ENCODE measurements at places on chromosomes 12 and 14.

DNA sequence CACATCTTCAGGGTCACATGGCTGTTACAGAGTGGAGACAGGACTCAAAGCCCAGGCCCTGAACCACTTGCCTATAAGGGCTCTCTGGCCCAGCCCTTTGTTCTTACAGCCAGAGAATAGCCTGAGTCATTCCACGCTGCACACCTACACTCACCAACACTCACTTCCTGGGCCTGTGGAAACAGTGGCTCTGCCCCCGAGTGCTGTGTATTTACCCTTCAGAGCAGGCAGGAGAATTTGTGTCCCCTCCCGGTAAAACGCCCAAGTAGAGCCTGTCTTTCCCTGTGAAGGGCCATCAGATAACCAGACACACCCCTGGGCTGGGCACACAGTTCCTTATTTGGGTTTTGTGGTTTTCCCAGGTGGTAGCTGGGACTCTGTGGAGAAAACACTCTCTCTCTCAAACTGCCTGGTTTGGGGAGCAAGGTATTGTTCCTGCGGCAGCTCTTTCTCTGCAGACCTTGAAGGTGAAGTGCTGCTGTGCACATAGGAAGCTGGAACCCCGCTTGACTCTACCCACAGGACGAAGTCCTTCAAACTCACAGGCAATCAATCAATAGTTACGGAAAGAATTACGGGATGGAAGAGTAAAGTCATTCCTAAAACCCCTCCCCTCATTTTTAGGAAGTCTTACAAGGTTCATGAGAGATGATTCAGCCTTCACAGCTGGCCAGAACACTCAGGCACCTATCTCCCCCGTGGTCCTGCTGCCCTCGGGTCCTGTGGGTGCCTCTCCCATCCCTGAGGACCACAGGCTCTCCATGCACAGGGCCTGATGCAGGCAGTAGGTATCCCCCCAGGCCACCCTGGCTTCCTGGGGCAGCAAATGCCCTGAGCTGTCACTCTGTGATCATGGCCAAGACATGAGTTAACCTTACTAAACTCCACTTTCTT is 20.3 kb downstream of the FIGNL2 start:
- DNase-seq: peak; percentile 16

DNA sequence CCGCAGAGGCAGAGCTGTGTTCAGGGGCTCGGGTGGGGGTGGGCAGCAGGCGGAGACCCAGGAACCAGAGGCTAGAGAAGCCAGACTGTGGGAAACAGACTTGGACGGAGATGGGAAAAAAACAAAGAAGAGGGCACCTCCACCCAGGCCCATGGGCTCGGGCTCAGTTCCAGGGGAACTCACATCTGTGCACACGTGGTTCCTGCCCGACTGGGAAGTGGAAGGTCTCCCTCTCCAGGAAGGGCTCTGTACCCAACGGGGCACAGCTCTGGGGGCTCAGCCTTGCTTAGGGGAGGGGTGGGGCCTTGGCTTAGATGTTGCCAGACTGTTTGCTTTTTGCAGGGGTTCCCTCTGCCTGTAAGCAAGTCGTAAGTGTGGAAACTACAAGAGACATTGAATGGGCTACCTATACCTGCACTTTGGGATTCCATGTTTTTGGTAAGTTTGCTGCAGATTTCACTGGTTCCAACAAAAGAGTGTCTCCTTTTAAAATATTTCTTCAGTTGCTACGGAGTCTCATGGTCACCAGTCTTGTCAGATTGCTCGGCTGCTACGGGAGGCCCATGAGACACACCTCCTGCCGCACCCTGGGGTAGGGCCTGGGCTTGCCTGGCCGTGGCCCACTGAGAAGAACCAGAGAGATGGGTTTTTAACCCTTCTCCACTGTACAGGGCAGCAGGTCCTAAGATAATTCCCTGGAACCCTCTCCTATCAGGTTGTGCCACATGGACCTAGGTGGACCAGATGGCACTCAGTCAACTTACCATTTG is 127.6 kb upstream of the EVL start:
- no peak for DNase-seq

DNA sequence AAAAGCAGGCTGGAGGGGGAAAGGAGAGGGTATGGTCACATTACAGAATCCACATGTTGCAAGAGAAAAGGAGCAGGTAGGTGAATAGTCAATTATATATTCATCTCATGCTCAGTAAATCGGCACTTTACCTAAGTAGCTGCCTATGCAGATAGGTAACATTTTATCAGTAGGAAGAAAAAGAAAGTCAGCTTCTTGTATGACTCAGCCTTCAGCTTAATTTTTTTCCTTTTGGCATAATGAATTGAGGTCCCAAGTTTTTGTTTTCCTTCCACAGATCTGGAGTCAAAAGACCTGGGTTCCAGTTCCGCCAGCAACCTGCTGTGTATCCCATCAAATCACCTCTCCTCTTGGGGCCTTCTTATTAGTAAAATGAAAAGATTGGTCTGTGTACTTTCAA is 6.0 kb upstream of the ACSM4 start:
- DNase-seq: no peak

- peak; percentile 35 for DNase-seq
Observed at GRCh38 chr12:27583057-27583797, 59.2 kb downstream of the PPFIBP1 start.

GRCh38 chr12:104427547-104427938 is 29.2 kb upstream of the CHST11 start:
- DNase-seq: no peak

DNA sequence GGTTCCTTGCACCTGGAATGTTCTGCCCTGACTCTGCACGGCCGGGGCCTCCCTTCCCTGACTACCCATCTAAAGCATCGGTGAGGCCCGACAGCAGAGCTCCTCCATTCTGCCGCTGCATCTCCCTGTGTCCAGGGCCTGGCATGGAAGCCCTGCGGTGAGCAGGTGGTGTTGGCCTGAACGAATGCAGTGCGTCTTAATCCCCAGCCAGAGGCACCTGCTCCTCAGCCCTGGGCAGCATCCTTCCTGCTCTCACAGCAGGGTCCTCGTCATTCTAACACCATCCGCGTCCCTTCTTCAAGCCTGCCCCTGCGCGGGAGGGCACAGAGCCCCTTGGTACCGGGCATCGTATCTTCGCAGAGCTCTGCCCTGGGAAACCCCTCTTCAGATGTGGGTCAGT is 15.4 kb downstream of the BEGAIN start:
- DNase-seq: no peak

DNA sequence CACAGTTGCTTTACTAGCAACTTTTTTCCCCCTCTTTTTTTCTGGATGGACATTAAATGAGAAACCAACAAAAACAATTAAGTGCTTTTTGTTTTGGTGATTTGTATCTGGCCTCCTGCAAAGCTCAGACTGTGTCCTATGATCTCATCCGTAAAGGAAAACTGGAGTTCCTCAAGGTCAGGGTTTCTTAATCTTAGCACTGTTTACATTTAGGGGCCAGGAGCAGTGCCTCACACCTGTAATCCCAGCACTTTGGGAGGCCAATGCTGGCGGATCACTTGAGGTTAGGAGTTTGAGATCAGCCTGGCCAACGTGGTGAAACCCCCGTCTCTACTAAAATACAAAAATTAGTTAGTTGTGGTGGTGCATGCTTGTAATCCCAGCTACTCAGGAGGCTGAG is 28.0 kb downstream of the ENTPD5 start:
- DNase-seq: peak; percentile 24

DNA sequence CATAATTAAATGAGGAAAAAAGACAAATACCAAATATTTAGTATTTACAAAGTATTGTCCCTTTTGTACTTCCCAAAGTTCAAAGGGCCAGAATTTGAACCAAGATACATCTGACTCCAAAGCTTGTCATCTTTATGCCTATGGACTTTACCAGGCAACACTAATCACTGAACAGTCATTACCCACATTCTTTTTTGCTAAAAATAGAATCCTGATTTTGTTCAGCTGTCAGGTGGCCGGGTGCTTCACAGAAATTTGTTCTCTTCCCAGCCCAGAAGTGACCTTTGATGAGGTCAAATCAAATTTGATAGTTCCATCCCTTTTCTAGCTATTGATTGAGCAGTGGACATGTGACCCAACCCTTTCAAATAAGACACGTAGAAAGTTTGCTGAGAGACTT is 121.6 kb downstream of the LLPH start:
- no peak for DNase-seq

- no peak for DNase-seq
Observed at GRCh38 chr14:20818861-20819260, 16.2 kb upstream of the RNASE1 start.

- peak; percentile 13 for DNase-seq
Observed at GRCh38 chr14:20501346-20501745, 4.0 kb upstream of the RNASE10 start.

- peak; percentile 64 for DNase-seq
Observed at GRCh38 chr14:22472935-22473854, 115.8 kb downstream of the DAD1 start.

GRCh38 chr12:66971816-66972215 is 292.9 kb upstream of the GRIP1 start:
- no peak for DNase-seq

DNA sequence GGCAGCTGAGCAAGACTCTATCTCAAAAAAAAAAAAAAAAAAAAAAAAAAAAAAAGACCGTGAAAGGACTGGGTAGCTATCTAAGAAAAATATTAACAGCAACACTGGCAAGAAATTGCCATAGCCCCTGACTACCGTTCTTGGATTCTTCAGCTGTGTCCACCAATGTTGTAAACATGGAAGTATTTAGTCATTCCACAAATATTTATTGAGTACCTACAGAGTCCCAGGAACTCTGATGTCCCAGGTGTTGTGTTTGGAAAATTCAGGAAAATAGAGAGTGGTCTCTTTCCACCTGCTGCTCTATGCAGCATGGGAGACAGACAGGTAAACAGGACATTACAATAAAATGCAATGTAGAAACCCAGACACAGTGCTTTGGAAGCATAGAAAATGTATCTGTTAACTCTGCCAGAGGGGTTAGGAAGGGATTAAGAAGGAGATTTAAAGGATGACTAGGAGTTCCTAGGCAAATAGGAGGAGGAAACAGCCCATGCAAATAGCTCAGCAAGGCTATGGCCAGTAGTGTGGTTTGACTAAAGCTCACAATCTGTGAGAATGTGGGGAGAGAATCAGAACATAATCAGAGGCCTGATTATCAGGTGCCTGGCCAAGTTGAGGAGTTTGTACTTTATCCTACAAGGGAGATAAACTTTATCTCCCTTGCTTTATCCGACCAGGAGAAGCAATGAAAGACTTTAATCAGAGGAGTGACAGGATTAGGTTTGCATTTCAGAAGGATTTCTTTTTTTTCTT is 2.1 kb upstream of the DLST start:
- peak; percentile 91 for DNase-seq

GRCh38 chr12:24554612-24555295 is 394.1 kb downstream of the BCAT1 start:
- DNase-seq: no peak

DNA sequence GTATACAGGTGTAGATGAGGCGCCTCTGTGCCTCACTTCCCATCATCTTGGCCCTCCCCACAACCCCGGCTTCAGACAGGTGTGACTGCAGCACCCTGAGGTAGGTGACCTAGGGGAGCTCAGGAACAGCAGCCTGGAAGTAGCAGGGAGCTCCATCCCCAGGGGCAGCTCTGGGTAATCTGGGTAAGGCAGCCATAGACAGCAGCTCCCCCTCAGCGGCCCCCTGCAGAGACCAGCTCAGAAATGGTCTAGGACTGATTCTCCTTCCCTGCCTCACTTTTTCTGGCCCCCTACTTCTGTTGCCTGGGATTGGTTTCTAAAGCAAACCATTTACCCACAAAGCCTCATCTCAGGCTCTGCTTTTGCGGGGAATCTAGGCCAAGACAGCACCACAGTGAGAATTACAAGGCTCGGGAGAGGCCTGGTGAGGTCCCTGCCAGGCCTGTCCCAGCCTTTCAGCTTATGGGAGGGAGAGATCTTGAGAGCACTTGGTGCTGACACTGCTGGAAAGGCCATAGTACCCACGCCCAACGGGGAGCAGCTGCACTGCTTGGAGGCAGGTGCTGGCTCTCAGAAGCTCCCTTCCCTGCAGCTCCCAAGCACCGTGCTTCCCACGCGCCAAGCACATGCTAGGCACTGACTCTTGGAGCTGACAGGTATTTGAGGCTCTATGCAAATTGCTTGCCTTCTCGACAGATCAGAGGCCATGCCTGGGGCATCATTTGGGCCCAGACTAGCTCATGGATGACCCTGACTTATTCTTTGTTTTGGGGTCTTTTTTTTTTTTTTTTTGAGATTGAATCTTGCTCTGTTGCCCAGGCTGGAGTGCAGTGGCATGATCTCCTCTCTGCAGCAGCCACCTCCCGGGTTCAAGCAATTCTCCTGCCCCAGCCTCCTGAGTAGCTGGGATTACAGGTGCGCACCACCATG is 45.1 kb upstream of the TRAF3 start:
- no peak for DNase-seq

- no peak for DNase-seq
Observed at GRCh38 chr14:58491593-58491992, 64.1 kb downstream of the KIAA0586 start.

DNA sequence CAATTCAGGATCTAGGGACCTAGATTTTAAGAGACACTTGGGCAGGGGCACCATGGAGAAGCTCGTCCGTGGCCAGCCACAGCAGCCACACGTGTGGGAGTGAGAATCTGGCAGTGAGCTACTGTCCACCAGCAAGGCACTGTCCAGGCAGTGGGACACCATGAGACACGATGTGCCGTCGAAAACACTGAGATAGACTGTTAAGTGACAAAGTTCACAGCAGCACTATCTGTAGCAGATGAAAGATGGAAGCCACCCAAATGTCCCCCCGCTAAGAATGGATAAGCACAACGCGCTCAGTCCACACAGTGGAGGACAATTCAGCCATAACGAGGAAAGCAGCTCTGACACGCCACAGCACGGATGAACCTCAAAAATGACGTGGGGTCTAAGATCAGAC is 19.7 kb downstream of the RILPL1 start:
- DNase-seq: no peak

Data from fibroblast of villous mesenchyme (primary cell).